AG09319 (cell line): ENCODE measurements at places on chromosomes 6 and 20.

- no peak for DNase-seq
Observed at GRCh38 chr6:89298680-89299465, 16.2 kb downstream of the GABRR2 start.

GRCh38 chr20:19812696-19813095 lies 54.6 kb downstream of the RIN2 start:
- DNase-seq = no peak

- no peak for DNase-seq
Observed at GRCh38 chr6:43142101-43142500, 29.0 kb upstream of the SRF start.

GRCh38 chr20:12072954-12073264 lies 155.2 kb downstream of the BTBD3 start:
- no peak for DNase-seq

DNA sequence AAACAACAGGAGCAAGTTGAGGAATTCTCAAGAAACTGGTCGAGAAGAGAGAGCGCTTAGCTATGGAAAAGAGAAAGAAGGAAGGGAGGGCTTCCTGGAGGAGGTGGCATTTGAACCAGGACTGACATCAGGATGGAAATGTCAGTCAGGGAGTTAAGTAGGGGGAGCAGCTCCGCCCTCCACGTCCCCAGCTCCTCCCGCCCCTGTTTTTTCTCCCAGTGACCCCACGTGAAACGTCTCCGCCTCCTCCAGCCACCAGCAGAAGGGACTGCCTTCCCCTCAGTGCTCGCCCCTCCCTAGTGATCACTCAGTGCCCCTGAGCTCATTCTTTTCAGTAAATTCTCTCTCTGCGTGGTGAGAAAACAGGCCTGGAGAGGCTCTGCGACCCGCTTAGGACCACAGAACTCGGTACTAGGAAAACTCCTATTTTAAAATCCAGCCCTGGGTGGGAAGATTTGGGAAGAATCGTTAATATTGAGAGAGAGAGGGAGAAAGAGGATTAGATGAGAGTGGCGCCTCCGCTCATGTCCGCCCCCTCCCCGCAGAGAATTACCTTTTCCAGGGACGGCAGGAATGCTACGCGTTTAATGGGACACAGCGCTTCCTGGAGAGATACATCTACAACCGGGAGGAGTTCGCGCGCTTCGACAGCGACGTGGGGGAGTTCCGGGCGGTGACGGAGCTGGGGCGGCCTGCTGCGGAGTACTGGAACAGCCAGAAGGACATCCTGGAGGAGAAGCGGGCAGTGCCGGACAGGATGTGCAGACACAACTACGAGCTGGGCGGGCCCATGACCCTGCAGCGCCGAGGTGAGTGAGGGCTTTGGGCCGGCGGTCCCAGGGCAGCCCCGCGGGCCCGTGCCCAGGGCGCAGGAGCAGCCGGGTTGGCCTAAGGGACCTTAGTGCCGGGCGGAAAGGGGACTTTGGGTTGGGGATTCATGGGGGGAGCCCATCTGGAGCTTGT lies 4.6 kb downstream of the HLA-DPB1 start:
- DNase-seq = no peak

DNA sequence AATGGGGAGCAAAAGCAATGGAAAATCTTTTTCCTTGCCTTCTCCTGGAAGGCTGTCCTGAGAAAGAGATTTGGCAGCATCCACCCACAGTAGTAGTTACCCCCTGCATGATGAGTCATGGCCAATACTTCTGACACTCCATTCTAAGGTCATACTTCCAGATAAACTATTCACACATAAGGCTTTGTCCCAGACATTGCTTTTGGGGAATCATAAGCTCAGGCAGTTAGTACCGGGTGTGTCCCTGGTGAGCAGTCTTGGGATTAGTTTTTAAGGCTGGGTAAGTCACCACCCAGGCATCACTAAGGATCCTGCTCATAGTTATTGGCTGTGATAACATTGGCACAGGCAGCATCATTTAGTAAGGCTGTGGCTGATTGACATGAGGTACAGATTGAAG lies 160.6 kb upstream of the GGTLC1 start:
- no peak for DNase-seq

DNA sequence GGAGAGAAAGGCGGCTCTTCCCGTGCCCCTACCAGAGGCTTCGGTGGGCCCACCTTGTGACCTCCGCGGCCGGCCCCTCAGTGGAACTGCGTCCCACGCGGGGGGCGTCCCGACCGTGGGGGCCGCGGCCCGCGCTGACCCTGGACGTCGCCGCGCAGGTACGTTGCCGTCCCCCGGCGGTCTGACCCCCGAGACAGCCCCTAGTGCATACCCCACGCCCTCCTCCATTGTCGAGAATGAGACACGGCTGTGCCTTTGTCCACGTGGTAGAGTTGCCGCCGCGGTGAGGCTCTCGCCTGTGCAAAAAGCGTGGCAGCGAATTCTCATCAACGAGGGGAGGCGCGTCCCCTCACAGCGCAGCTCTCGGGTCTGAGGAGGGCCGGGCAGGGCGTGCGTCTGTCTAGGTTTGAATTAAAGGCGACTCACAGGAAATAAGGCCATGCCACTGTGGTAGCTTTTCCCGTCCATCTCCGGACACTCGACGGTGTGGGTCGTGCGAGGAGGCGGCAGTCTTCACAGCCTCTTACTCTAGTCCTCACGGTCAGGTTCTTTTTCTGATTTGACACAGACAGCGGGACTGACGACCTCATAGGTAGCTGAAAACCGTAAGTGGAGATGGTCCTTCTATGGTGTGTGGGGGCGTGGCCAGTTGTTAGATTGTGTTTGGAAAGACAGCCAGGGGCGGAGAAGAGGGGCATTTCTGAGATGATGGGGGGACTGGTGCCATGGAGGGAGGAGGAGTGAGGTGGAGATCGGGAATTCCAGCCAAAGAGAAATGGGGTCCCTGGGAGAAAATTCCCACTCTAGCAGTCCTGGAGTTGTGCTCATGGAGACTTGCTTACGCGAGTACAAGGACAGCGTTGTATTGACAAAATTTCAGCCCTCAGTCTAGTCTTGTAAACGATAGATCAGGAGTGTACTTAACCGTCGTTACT lies 580 bp downstream of the NXT1 start:
- no peak for DNase-seq

- DNase-seq = no peak
Observed at GRCh38 chr6:113813142-113813541, 44.0 kb upstream of the MARCKS start.

DNA sequence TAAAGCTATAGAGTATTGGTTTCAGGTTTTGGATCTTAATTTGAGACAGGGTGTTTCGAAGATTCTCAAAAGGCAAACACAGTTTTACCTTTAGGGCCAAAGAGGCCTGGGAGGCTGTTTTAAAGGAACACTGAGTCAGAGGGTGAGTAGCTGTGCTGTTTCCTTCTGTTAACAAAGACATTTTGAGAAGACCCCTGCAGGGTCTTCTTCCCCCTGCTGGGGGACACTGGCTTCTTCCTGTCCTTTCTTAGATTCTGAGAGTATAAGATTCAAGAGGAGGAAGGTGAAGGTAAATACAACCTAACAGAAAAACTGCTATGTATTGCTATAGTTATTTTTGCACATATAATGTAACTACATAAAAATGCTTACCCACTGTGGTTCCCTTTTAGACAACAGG lies 19.0 kb downstream of the HS3ST5 start:
- DNase-seq = no peak

- no peak for DNase-seq
Observed at GRCh38 chr6:155278319-155279049, 14.7 kb downstream of the CLDN20 start.

DNA sequence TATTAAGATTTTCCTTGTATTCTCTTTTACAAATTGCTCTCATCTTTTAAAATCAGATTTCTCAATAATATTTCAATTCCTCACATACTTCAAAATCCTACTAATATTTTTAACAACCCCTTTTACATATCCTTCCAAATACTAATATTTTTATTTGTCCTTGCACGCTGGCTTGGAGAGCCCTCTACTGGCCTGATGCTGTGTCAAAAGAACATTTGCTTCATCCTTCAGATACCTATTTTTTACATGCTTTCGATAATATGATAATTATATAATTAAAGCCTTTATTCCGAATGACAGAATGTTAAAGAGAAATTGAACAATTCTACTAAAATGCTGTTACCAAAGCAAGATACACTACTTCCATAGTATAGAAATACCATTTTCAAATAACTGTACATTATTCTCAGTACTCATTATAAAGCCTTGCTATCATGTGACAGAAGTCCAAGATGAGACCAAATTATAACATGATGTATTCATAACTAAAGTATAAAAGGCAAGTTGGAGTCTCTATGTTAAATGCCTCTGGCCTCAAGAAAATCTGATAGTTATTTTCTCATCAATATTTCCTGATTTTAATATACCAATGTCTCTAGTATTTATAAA lies 39.0 kb upstream of the PLN start:
- no peak for DNase-seq

GRCh38 chr20:63261060-63261794 lies 7.0 kb upstream of the NKAIN4 start:
- no peak for DNase-seq

DNA sequence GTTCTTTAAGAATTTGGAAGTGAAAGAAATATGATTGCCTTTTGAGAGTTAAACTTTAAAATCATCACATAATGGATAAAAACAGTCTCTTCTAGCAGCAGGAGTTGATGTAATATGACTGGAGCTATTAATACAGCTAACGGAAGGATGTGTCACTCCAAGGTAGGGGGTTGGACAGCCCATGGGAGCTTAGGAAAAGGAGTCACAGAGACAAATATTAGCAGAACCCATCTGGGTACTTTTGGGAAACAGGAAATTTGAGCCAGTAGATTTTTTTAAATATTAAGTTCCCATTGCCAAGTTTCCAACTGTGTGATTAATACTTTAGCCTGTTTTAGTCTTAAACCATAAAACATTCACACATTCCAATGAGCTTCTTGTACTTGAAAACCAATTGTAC lies 164.7 kb upstream of the RIMS1 start:
- DNase-seq = no peak

DNA sequence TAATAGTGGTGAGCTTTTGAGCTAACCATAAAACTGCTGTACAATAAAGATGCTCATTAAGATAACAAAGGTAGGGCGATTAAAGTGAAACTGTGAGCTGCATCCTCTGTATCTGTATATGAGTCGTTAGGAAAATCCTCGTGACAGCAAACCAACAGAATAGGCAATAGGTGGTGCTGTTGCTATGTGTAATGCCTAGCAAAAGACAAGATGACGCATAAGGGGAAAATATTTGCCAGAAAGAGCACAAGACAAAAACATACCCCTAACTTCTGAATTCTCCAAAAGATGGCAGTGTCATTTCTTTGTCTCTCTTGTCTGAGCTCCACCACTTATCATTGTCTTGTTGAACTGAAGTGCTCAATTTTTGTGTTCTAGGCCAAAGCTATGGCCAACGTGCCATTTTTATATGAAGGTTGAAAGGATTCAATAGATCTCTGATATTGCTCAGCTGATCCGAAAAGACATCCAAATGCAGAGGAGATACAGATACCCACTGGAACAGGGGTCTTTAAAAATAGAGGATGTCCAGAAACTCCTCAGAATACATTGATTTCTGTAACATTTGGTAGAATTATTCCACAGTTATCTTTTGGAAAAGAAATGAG lies 56.3 kb upstream of the ANKEF1 start:
- peak; percentile 86 for DNase-seq

DNA sequence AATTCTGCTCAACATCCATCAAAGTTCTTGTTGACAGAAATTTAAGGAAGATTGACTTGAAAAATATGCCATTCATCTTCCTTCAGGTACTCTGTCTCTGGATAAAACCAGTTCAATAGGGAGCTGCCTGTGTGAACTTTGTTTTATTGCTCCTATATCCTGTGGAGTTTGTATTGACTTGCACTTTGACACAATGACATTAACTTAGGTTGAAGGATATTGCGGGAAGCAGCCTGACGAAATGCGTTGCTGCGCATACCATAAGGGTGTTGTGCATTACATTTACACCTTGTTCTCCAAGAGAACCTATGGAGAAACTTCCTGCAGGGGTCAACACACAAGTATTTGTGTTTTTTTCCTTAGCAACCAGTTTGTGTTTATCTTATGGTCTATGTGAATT lies 185.4 kb upstream of the GRIK2 start:
- no peak for DNase-seq

GRCh38 chr6:87482366-87482765 lies 9.6 kb downstream of the SLC35A1 start:
- no peak for DNase-seq

- no peak for DNase-seq
Observed at GRCh38 chr20:59723108-59723500, 118.8 kb downstream of the PHACTR3 start.

- DNase-seq = no peak
Observed at GRCh38 chr20:64001607-64002011, 20.7 kb downstream of the PRPF6 start.
